RKO (cell line): ENCODE measurements at places on chromosomes 7 and 10.

- no peak for DNase-seq
Measured at GRCh38 chr7:101998029-101998905, 180.8 kb downstream of the CUX1 start.

DNA sequence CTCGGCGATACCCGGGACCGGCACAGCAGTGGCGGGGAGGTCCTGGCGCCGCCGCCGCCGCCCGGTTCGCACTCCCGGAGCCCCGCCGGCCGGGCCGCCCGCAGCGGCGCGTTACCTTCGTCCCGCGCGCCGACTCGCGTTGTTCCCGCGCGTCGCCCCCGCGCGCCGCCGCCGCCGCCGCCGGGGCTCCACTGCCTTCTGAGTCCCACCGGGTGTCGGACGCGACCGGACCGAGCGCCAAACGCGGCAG is at the start of gene EZH2:
EZH2 (minus strand) TSS at position 243 of the 250 bp plus-strand sequence. CDS start 36,993 bp downstream, outside the sequence.
- DNase-seq, result no peak

- no peak for DNase-seq
Measured at GRCh38 chr7:46839651-46840050, 742.3 kb downstream of the TNS3 start.

DNA sequence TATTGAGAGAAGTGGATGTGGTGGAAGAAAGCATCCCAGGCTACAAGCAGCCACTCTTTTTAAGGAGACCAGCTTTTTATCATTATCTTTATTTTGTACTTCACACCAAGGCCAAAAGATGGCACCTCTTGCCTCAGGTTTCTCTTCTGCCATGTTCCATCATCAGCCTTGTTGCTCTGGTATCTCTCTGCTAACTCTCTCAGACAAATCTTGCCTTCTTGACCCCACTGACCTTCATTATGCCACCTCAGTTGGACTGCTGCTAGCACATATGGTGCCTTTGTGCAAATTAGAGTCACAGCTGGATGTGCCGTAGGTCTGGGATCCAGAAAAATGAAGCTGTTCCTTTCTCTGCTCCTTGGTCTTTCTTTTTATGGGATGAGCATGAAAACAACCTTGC is 47.1 kb upstream of the DYNC1I1 start:
- DNase-seq, result peak; percentile 16

- no peak for DNase-seq
Measured at GRCh38 chr7:47571331-47572093, 10.4 kb downstream of the TNS3 start.

- no peak for DNase-seq
Measured at GRCh38 chr10:78450239-78450638, 416.6 kb downstream of the RPS24 start.

DNA sequence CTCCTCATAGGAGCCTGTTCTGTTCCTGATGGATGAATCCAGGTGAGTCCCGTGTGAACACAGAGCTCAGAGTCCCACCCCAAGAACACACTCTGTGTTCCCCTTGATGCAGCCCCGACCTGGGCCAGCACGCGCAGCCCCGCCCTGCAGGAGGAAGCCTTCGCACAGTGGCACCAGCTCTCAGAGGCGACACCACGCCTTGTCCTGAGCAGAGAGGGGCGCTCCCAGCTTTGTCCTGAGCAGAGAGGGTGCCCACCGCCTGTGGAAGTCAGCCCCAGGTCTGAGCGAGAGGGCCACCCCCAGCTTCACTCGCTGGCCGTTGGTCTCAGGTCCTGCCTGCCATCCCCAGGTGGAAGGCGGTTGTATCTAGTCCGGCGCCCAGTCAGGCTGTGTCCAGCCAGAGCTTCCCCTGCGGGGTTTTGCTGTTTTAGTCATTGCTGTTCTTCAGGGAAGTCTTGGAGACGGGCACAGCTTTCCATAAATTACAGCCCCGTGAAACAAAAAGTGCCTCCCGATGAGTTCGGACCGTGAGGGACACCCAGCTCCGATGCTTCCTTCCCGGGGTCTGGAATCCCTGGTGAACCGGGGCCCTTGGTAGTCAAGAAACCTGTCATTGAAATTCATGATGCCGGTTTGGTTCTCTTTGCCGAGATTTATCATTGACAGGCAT is 43.6 kb downstream of the NKX6-2 start:
- DNase-seq, result no peak

DNA sequence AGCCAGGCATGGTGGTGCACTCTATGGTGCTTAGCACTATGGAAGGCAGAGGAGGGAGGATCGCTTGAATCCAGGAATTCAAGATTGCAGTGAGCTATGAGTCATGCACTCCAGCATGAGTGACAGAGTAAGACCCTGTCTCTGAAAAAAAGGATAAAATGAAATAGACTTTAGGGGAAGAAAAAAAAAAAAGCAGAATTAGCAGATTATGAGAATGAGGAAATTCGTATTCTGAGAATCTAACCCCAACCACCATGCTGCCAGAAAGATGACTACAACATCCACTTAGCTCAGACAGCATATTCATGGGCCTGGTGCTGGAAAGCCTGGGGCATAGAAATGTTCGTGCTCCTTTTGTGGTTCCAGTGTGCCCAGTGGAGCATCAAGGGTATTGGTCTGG is 63.3 kb downstream of the TMEM26 start:
- DNase-seq, result no peak

- no peak for DNase-seq
Measured at GRCh38 chr10:17344206-17344605, 110.2 kb downstream of the ST8SIA6 start.

GRCh38 chr10:112722758-112723157 is 227.3 kb upstream of the TCF7L2 start:
- DNase-seq, result no peak

- no peak for DNase-seq
Measured at GRCh38 chr7:22551768-22552513, 52.0 kb upstream of the STEAP1B start.

GRCh38 chr7:101586078-101586905 is 42.8 kb downstream of the MYL10 start:
- DNase-seq, result no peak

- DNase-seq, result no peak
Measured at GRCh38 chr10:3094609-3095036, 27.3 kb downstream of the PFKP start.

GRCh38 chr10:47165711-47166404 is 134.1 kb upstream of the GDF10 start:
- DNase-seq, result no peak

- no peak for DNase-seq
Measured at GRCh38 chr7:80151274-80151665, 16.6 kb downstream of the GNAI1 start.

DNA sequence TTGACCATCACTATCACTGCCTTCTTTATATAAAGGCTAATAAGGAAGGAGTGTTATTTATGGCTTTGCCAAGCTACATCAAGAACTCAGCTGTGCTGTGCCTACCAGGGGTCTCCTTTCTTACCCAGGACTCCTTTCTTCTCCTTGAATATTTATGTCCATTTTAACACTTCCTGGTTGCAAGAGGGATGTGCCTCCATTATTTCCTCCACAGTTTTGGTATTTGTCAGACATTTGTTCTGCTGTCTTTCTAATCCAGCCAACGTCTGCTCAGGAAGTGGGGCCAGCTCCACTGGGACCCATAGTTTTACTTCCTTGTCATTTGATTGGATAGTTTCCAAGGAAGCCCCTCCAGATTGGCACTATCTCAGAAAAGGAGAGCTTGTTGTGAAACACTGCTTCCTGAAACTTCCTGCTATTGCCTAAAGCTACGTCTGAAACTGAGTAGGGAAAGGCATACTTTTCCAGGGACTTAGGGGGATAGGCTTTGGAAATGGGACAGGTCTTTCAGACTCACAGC is 6.6 kb upstream of the STRIP2 start:
- DNase-seq, result no peak

- DNase-seq, result no peak
Measured at GRCh38 chr7:64872351-64873154, 30.5 kb upstream of the ZNF273 start.

DNA sequence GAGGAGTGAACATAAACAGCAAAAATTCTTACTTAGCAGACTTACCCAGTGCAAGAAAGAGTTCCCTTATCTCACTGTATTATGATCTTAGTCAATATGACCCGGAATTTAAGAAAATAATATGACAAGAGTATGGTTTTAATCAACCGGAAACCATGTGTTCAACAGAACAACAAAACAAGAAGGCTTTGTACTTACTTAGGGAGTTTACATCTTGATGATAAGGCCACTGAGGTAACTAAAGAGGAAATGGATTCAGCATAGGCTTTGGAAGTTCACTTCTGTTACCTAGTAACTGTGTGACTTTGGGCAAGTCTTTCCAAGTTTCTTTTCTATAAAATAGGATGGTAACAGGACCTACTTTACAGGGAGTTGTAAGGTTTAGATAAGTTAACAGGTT is 7.4 kb upstream of the FAS start:
- no peak for DNase-seq

GRCh38 chr7:117731455-117731854 is 141.8 kb downstream of the CTTNBP2 start:
- no peak for DNase-seq

DNA sequence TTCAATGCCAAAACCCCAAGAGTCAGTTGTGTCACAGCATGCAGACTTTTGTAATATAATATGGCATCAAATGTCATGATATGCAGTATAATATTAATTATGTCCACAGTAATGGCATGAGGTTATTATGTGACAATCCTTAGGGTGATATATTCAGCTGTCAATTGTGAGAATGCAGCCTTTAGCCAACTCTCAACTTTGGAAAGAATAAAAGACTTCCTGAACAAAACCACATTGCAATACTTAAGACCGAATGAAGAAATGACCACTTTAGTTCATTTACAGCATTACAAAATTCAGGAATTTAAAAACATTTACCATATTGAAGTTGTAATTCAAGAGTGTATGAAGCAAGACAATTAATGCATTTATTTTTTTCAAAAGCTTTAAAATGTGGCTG is 45.4 kb downstream of the CPVL start:
- DNase-seq, result no peak

- DNase-seq, result no peak
Measured at GRCh38 chr7:157433628-157434027, 96.8 kb downstream of the DNAJB6 start.

DNA sequence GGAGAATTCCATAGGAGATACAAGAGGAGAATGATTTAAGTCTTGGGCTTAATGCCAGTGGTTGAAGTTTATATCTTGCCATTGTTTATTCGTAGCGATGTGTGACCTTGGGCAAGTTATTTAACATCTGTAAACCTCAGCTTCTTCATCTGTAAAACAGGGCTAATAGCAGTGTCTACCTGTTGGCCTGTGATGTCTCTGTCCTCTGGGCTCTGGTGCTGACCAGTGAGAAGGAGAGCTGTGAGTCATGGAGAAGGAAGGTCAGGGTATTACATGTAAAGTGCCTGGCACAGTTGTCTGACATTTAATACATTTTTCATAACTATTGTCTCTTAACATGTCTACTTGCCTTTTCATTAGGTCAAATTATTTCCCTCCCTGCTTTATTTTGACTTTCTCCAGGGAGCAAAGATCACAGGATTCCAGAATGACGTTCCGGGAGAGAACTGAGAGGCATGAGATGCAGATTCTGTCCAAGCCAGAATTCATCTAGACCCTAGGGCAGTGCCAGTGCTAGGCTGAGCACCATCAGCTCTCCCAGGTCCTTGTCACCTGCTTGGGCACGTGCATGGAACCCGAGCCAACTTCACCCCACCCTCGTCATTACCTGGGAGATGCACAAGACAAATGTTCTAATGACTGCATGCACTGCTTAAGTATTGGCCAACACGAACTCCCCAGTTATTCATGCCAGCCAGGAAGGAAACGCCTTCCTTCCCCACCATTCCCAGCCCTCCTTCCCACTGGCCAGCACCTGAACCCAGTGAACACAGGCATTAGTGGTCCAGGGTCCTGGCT is 187.9 kb downstream of the DPY19L1 start:
- peak; percentile 8 for DNase-seq

DNA sequence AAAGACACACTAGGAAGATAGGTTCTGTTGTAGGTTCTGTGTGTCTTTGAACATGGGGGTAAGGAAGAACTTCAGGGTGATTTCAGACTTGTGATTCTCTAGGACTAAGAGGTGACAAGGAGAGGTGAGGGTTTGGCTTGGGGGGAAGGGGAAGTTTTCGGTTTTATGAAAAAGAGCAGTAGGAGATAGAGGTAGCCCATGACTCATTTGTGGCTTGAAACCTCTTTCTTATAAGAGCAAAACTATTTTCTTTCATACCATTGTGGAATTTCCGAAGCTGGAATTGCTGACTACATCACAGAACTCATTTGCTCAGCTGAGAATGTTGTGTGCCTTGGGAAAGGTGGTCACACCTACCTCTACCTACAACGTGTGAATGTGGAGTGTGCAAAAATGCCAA is 39.6 kb upstream of the IKZF1 start:
- DNase-seq, result no peak

DNA sequence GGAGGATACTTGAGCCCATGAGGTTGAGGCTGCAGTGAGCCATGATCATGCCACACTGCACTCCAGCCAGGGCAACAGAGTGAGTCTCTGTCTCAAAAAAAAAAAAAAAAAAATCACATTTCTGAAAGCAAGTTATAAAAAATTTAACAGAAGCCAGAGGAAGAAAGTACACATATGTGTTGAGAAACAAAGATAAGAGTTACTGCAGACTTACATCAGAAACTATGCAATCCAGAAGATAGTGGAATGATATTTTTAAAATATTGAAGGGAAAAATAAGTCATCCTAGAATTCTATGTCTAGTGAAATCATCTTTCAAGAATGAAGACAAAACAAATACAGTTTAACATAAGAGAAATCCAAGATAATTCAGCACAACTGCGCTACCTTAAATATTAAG is 46.9 kb downstream of the ZNF518A start:
- no peak for DNase-seq

DNA sequence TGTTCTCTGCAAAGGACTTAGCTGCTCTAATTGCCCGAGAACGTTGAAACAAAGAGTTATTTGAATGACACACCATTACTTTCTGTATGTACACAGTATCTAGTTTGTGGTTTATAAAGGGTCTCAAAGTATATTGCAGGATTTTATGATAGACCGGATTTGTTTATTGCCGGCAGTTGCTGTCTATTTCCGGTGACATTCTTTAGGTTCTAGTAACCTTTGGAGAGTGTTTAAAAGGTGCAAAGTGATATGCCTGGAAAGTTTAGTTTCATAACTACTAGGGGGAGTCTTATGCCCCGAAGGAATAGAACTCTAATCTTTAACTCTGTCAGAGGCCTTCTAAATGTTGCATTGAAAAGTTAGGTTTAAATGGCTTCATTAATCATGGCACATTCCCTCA is 63.8 kb downstream of the PAPSS2 start:
- no peak for DNase-seq

DNA sequence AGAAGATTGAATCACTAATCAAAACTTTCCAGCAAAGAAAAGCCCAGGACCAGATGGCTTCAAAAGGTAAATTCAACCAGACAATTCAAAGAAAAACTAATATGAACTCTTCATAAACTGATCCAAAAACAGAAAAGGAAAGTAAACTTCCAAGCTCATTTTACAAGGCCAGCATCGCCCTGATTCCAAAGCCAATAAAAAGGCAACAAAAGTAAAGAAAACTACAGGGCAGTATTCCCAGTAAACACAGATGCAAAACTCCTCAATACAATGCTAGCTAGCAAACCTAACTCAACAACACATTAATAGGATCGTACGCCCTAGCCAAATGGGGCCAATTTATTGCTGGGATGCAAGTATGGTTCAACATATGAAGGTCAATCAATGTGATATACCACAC is 53.1 kb downstream of the RNF32 start:
- DNase-seq, result no peak
